ENCODE measurements at places on chromosomes 6 and 20. TPM values are rescaled to one million over a fixed set of nuclear protein-coding genes. Genes with fewer than 3 reads are reported as not detected.

Gene LY6G5C
- 0.88 TPM for total RNA-seq

Gene THBD
- 2.2 TPM for total RNA-seq

GRCh38 chr20:60591172-60591799, 633.1 kb downstream of the CDH26 start:
- DNase-seq: no peak

- no peak for DNase-seq
Measured at GRCh38 chr6:35128042-35128441, 13.1 kb downstream of the TCP11 start.
